ENCODE measurements at places on chromosomes 5 and 9. TPM values are rescaled to one million over a fixed set of nuclear protein-coding genes. Genes with fewer than 3 reads are reported as not detected.
A peak's percentile ranks its signal among the peaks of the same experiment; 100 is the strongest.

DNA sequence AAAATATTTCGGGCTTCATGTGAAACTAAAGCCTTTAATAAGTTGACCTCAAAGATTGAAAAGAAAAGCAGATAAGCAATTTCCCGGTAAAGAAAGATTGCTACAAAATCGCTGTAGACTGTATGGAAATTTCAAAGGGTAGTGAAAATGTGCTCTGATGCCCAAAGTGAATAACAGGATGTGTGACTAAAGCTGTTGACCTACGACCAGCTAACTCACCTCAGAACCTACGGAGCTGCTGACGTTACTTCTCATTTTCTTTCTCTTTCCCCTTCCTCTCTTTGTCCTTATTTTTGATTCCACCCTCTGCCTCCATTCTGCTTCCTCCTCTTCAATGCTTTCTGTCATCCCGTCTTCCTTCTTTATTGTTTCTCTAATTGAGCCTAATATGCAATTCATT lies 103.2 kb downstream of the PDE4D start:
- DNase-seq, result peak; percentile 34

DNA sequence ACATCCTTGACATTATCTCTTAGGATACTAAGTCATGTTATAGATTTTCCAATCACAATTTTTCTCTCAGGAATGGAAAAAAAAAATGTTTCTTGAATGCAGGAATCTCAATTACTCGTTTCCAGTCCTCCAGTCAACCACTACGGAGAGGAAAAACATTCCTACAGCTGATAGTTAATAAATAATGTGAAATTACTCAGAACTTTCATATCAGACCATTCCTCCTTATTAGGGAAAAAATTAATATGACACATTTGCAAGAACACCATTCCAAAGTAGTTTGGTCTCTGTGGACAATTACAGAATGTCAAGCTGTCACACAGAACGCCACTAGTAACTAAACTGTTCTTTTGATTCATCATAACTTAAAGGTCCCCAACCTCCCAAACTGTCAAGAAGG lies 31.5 kb downstream of the MED27 start:
- DNase-seq, result no peak

DNA sequence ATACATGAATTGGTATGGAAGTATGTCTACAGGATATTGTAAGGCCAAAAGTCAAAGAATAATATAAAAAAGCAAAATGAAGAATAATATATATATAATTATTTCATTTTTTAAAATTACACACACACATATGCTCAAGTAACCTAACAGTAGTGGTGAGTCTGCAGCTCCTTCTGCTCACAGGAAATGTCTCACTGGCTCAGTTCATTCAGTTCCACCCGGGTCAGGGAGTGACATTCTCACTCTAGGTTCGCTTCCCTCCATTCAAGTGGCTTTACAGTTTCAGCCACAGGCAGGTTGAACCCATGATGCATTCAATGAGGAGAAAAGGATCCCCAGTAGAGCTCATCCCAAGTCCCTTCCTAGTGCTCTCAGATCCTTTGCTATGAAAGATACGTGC lies 90.8 kb downstream of the SUSD1 start:
- DNase-seq, result no peak

The CCDC183 gene
- total RNA-seq, result 1.8 TPM

DNA sequence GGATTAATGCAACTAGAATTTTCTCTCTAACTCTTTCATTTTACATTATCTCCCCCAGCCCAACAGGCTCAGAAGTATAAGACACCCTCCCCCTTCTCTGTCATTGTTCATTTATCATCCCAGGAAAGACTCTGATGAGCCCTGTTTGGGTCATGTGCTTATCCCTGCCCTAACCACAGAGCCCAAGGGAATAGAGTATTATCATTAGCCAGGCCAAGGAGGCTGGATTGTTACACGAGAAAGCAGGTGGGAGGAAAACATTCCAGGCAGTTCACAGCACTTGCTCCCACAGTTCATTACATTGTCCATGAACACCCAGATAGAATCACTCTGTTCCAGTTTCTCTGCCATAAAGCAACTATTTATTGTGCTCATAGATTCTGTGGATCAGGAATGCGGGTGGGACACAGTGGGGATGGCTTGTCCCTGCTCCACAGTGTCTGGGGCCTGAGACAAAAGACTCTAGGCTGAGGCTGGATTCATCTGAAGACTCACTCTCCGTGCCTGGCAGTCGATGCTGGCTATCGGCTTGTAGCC lies 59.5 kb upstream of the TMEM215 start:
- DNase-seq, result no peak
